ENCODE measurements at places on chromosomes 6 and 20. TPM values are rescaled to one million over a fixed set of nuclear protein-coding genes. Genes with fewer than 3 reads are reported as not detected.

ZSCAN31 gene
- 5.8 TPM for total RNA-seq

MYO6 gene
- 10.6 TPM for total RNA-seq

DLK2 gene
- 0.33 TPM for total RNA-seq

AKAP7 gene
- total RNA-seq: 7.4 TPM

EPB41L1 gene
- total RNA-seq: 11.9 TPM

NXT1 gene
- total RNA-seq: 54.7 TPM

CCN5 gene
- not detected for total RNA-seq

PPDPF gene
- total RNA-seq: 94.2 TPM

TNNC2 gene
- total RNA-seq: 0.42 TPM

PDRG1 gene
- 8.4 TPM for total RNA-seq

LAMP5 gene
- total RNA-seq: 1.4 TPM

OOEP gene
- not detected for total RNA-seq

Data from H7 (cell line).